Caco-2 (cell line): ENCODE measurements at places on chromosomes 2 and 18.
A peak's percentile ranks its signal among the peaks of the same experiment; 100 is the strongest.

GRCh38 chr2:166485558-166486178 is 8.4 kb downstream of the SCN7A start:
- H3K27me3 ChIP-seq = no peaks in the 10 kb centered on the region
- H3K27ac ChIP-seq = no peak overlapping the region
- no peaks in the 10 kb centered on the region for H3K36me3 ChIP-seq
- H3K4me3 ChIP-seq = no peak overlapping the region
- no peak for DNase-seq

DNA sequence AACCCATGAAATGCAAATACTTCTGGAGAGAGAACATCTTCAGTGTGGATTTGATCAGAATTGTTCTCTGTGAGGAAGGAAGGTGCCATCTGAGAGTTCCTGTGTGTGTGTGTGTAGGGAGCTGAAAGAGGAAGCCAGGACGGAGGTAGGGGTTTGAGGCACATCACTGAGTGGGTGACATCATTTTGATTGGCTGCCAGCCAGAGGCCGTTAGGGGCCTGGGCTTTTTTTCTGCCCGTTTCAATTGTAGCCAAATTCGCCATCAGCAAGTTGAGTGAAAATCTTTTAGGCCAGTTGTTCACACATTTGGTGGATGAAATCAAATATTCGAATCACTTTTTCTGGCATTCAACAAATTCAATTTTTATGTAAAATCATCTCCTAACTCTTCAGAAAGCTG is 48.9 kb downstream of the TSN start:
- H3K27ac ChIP-seq = no peak overlapping the region
- H3K36me3 ChIP-seq = no peaks in the 10 kb centered on the region
- no peaks in the 10 kb centered on the region for H3K4me1 ChIP-seq
- no peaks in the 10 kb centered on the region for H3K27me3 ChIP-seq
- DNase-seq = no peak

DNA sequence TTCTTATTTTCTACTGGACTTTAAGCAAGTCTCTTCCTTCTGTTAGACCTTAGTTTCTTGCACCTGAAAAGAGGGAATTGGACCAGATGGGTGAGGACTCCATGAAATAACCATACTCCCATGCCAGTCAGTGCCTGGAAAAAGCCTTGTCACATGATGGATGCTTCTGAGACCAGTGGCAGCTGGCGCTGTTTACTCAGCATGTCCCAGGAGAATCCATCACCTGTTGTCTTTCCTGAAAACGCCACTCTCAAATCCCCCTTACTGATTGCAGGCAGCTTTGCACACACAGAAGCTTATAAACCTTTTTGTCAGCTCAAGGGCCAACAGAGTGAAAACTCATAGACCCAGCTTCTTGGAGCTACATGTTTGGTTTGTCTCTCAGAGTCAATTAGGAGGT is 117.6 kb downstream of the POLE4 start:
- no peaks in the 10 kb centered on the region; the same call in 1 of the 2 replicates for H3K27me3 ChIP-seq
- no peaks in the 10 kb centered on the region for H3K36me3 ChIP-seq
- H3K4me1 ChIP-seq = no peaks in the 10 kb centered on the region
- DNase-seq = no peak
- H3K4me3 ChIP-seq = no peak overlapping the region

DNA sequence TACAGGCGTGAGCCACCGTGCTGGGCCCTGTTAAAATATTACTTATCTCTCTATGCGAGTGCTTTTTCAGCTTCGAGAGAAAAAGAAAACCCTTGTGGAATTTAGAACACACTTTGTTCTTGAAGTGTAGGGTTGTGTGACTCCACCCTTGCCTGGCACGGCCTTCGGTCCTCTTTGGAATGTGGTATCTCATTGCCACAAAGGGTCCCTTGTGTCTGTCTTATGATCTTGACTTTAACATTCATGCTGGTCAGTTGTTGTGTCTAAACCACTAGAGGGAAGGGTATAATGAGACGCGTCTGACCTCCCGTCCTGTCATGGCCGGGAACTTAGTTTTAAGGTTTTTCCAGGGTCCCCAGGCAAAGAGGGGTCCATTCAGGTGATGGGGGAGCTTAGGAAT is 246.4 kb downstream of the VAPA start:
- no peaks in the 10 kb centered on the region for H3K36me3 ChIP-seq
- H3K4me1 ChIP-seq = no peaks in the 10 kb centered on the region
- no peak overlapping the region for H3K4me3 ChIP-seq
- no peak for DNase-seq

DNA sequence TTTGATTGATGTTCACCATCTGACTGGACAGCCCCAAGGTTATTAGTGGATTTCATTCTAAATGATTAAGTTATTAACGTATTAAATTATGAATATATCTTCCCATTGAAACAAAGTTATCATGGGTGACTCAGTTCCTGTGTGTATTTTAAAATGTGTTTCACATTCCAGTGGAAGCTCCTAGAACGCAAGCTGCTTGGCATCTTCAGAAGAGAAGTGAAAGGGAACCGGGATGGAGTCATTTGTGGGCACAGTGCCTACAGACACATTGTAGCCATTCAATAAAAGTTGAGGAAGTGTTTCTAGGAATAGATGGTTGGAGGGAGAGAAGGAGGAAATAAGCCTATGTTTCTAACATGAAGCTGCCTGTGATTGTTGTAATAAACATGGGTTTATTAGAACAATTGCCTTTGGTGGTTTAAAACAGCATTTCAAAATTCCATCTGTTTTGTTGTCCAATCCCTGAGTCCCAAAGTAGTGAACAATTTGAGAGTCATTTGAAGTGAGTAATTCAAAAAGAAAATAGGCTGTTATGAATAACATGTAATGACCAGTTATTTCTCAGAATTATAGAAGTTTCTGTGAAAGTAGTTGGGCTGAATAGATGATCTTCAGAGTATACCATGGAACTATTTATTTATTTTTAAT is 143.5 kb downstream of the PKP4 start:
- DNase-seq = no peak
- no peaks in the 10 kb centered on the region; the same call in 1 of the 2 replicates for H3K36me3 ChIP-seq
- H3K4me1 ChIP-seq = peaks cover 30% of the 10 kb centered on the region
- no peak overlapping the region for H3K4me3 ChIP-seq

GRCh38 chr2:109346601-109347228 is 217.7 kb downstream of the SH3RF3 start:
- no peaks in the 10 kb centered on the region for H3K36me3 ChIP-seq
- no peaks in the 10 kb centered on the region; the same call in none of the 2 replicates for H3K27me3 ChIP-seq
- no peaks in the 10 kb centered on the region for H3K4me1 ChIP-seq

DNA sequence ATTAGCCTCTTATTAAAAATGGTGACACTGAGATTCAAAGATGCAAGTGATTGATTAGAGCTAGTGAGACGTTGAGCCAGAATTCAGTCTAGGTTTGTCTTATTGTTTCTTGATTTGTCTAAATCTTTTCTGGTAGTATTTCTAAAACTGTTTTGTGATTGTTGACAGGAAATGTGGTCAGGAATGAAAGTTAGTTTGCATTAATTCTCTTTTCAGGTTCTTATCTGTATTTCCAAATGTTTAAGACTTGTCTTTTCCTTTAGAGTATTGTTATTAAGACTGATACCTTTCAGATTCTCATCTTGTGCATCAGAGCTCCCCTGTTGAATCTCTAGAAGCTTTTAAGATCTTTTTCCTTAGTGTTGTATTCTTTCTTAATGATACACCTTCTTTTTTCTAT is 89.3 kb downstream of the MBD5 start:
- no peaks in the 10 kb centered on the region for H3K36me3 ChIP-seq
- no peak overlapping the region for H3K27ac ChIP-seq
- H3K27me3 ChIP-seq = no peaks in the 10 kb centered on the region
- no peaks in the 10 kb centered on the region for H3K4me1 ChIP-seq

DNA sequence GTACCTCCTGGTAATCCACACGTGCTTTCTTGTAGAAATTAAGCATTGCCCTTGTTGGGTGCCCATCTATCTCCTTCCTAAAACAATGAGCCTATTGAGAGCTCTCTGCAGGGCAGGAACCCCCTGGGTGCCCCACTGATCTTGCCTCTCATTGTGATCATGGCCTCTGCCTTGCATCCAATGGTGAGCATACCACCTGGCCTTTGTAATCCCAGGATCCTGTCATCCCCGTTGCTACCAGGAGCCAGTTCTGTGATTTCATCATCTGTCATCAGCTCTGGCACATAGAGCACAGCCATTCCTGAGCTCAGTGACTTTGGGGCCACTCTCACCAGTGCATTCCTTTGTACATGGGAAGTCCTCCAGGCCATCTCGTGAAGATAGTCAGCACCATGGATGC is 381.0 kb upstream of the ID2 start:
- no peak overlapping the region for H3K4me3 ChIP-seq
- H3K27ac ChIP-seq = no peak overlapping the region
- DNase-seq = no peak
- H3K27me3 ChIP-seq = no peaks in the 10 kb centered on the region

DNA sequence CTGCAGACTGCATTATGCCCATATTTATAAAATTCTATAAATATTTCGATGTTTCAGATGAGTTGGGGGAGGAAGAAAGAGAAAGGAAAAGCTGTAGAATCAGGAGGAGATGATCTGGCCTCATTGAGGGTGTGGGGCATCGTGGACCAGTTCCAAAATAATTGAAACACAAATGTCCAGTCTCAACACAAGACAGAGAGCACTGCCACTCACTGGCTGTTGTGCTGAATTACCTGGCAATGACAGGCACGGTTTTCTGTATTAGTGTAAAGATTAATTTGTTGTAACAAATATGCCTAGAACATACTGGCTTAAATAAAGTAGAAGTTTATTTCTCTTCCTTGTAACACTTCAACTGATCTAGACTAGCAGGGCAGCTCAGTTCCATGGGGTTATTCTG is 24.1 kb downstream of the POLE4 start:
- DNase-seq = no peak
- H3K4me1 ChIP-seq = no peaks in the 10 kb centered on the region
- H3K27me3 ChIP-seq = no peaks in the 10 kb centered on the region
- no peak overlapping the region for H3K27ac ChIP-seq
- H3K4me3 ChIP-seq = no peak overlapping the region

- H3K27ac ChIP-seq = no peak overlapping the region
- H3K27me3 ChIP-seq = no peaks in the 10 kb centered on the region
- H3K36me3 ChIP-seq = no peaks in the 10 kb centered on the region
- no peak for DNase-seq
Measured at GRCh38 chr2:180222644-180223043, 215.5 kb upstream of the CWC22 start.

DNA sequence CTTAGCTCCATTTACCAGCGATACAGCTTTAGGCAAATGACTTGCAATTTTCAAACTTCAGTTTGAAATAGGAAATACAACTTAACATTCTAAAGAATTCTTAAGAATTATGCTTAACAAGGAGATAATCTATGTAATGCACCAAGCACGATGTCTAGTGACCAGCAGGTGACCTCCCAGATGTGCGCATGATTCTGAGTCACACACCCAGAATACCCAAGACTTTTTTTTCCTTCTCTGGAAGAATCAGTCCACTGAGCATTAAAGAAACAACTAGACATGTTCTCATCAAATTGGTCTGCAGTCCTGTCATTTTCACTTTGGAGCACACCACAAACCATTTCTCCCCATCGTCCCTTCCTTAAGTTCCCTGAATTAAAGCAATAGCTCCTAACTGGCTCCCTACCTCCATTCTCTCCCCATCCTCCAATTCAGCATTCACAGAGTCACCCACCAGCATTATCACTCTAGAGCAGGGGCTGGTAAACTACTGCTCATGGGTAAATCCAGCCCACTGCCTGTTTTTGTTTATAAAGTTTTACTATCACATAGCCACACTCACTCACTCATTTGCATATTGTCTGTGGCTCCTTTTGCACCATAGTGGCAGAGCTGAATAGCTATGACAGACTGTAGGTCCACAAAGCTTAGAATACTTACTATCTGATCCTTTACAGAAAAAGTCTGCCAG is 13.2 kb downstream of the EVA1A start:
- no peak overlapping the region for H3K4me3 ChIP-seq
- H3K27ac ChIP-seq = no peak overlapping the region
- no peaks in the 10 kb centered on the region for H3K36me3 ChIP-seq
- no peaks in the 10 kb centered on the region; the same call in 1 of the 2 replicates for H3K27me3 ChIP-seq

GRCh38 chr2:235594041-235594440 is 100.2 kb downstream of the AGAP1 start:
- H3K27me3 ChIP-seq = no peaks in the 10 kb centered on the region
- H3K36me3 ChIP-seq = no peaks in the 10 kb centered on the region
- no peak for DNase-seq
- H3K27ac ChIP-seq = no peak overlapping the region
- H3K4me1 ChIP-seq = no peaks in the 10 kb centered on the region
- no peak overlapping the region for H3K4me3 ChIP-seq

GRCh38 chr2:177542396-177542795 is 149.8 kb downstream of the AGPS start:
- H3K27ac ChIP-seq = no peak overlapping the region
- H3K4me3 ChIP-seq = no peak overlapping the region
- H3K4me1 ChIP-seq = no peaks in the 10 kb centered on the region

GRCh38 chr2:240585101-240585500 is 1.4 kb upstream of the CAPN10 start:
- no peaks in the 10 kb centered on the region for H3K4me1 ChIP-seq
- no peaks in the 10 kb centered on the region for H3K36me3 ChIP-seq
- no peak overlapping the region for H3K27ac ChIP-seq
- no peak for DNase-seq
- H3K4me3 ChIP-seq = peak overlapping the region; percentile 71

DNA sequence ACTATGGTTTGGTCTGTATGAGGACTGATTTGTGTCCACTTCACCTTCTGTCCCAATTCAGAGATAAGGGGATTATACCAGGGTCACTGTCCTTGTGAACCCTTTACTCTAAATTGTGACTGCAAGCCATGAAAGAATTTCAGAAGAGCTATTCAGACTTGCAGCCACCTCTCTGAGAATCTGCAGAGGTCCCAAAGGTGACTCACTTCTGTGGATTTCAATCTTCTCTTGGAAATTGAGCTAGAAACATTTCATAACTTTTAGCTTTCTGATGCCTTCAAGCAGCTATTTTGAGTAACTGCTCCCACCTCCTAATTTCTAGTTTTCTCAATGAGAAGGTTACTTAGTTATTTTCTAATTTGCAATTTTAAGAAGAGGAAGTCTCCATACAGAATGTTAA is 1242.4 kb upstream of the ACVR2A start:
- H3K36me3 ChIP-seq = no peaks in the 10 kb centered on the region
- no peaks in the 10 kb centered on the region for H3K27me3 ChIP-seq
- no peak for DNase-seq
- peaks cover 9% of the 10 kb centered on the region; the same call in 1 of the 2 replicates for H3K4me1 ChIP-seq

DNA sequence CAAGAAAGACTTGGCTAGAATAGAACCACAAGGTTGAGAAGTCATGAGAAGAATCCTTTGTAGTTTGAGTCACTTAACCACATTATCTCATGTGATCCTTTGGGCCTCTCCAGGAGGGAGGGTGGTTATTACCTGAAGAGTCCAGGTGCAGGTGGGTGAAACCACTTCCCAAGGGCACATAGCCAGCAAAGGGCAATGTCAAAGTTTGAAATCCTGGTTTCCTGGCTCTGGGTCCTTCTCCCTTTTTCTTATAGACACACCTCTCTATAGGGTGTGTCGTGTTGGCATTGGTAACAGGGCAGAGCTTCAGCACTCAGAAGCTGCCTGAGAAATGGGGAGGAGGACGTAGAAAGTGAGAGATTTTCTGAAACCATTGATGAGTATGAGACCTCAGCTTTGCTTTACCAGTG is 137.9 kb downstream of the MGAT5 start:
- H3K36me3 ChIP-seq = no peaks in the 10 kb centered on the region
- H3K4me1 ChIP-seq = no peaks in the 10 kb centered on the region
- no peak for DNase-seq
- no peak overlapping the region for H3K27ac ChIP-seq
- no peaks in the 10 kb centered on the region for H3K27me3 ChIP-seq
